ENCODE measurements at places on chromosomes 12 and 14. TPM values are rescaled to one million over a fixed set of nuclear protein-coding genes. Genes with fewer than 3 reads are reported as not detected.

- no peak for DNase-seq
Measured at GRCh38 chr12:83960767-83961166, 951.8 kb downstream of the SLC6A15 start.

- DNase-seq: no peak
Measured at GRCh38 chr12:60279221-60279620, 683.4 kb downstream of the SLC16A7 start.

DNA sequence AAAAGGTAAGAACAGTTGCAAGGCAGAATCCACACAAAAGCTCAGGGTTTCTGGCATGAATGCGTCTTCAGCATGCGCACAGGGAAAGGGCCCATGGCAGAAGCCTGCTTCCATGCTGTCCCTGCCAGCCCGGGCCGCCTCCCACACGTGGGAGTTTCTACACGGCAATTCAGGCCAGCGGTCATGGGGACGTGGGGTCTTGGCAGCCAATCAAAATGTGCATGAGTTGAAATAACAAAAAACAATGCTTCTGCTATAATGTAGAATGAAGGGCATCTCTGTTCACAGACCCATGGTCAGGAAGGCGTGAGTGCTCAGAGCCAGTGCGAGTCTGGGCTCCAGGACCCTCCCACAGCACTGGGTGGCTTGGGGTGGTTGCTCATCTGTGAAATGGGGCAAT lies 28.6 kb downstream of the AMN start:
- peak; percentile 55 for DNase-seq

DNA sequence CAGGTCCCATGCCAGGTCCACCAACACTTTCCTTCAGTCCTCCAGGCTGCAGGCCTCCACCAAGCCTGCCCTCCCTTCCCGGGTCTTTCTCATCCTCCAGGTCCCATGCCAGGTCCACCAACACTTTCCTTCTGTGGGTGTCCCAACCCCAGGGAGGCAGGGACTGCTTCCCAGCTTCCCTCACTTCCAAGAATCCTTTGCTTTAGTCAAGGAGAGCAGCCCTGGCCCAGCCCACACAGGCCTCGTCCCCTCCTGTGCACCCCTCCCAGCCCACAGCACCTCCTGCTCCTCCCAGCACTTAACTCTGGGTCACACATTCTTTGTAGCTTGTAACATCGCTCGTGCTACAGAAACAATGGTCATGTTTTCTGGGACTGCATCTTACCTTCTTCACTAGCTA lies 72.9 kb downstream of the TESC start:
- no peak for DNase-seq

- no peak for DNase-seq
Measured at GRCh38 chr12:122867691-122868461, 28.0 kb downstream of the VPS37B start.

DNA sequence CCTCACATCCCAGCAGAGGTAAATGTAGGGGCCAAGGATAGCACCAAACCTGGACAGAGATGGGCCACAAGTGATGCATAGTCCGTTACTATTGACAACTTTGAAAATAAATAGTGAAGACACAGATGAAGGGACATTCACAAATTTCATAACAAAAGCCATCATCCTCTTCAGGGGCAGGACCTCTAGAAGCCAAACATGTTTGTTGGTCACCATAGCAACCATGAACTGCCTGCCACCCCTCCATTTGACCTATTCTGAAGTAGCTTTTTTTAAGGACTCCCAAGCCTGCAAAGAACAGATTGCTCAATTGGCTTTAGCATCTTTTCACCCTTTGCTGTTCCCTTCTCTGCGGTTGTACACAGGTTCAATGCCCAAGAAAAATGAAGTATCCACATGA lies 35.7 kb upstream of the MDM1 start:
- DNase-seq: no peak

GRCh38 chr12:22255097-22255496 lies 79.4 kb downstream of the ST8SIA1 start:
- no peak for DNase-seq

- no peak for DNase-seq
Measured at GRCh38 chr12:107435520-107435919, 250.1 kb upstream of the PWP1 start.

DNA sequence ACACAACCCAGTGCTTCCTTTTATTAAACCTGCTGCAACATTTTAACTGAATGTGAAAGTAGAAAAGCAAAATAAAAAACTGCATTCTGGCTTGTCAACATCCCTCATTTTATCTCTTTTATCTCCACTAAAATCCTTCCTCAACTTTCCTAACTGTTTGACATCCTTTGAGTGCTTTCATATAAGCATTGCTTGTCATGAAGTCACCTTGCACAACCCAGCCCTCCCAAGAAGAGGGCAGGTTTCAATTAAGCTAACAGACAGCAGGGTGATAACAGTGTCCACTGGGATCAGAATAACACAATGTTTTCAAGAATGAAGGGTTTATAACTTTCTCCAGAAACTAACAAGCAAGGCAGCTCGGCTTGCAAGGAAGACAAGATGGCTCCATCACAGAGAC lies 16.3 kb upstream of the TSPAN8 start:
- no peak for DNase-seq

DNA sequence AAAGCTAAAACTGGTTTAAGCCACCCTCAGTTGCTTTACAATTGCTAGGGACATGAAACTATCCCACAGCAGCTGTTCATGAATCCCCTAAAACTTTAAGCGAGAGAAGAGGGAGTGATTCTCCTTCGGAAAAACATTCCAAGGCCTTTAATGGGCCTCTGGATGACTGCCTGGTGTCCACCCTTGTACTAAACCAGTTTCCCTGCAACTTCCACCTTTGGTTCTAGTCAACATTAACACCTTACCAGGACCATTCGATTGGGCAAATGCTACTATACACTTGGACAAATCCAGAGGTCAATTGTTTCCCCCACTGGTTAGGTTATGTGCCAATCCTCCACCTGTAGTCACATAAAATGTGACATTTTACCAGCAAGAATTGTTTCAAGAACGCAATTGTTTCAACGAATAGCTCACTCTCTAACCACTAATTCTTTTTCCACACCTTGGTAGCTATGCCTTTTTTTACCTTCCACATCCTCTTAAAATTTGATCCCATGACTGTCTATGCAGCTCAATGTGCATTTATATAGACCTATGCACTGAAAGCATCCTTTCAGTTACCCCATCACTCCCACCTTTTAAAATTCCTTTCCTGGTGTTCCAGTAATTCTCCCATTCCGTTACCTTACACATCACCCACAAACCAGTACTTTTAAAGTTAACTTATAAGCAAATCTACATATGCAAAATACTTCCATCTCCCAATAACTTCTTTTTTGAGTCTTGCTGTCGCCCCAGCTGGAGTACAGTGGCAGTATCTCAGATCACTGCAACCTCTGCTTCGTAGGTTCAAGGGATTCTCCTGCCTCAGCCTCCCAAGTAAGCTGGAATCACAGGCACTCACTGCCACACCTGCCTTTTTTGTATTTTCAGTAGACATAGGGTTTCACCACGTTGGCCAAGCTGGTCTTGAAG lies 3.6 kb downstream of the UBC start:
- DNase-seq: no peak

DNA sequence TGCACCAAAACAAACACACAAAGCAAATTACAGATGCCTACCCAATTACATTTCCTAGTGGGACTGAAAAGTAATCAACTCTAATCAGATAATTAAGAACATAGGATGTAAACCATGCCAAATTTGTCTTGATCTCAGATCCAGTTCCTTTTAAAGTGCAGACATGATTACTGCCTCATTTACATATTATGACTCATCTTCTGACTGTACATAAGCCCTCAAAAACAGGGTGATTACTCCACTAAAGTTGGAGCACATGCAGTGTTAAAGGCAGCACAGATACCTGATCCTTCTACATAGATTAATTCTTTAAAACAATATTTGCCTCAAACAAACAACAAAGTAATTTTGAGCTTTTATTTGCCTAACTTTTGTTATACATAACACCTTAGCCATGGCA lies 337.2 kb downstream of the RPS29 start:
- DNase-seq: no peak

- DNase-seq: no peak
Measured at GRCh38 chr12:39937119-39937518, 168.8 kb downstream of the SLC2A13 start.

- DNase-seq: no peak
Measured at GRCh38 chr12:64544371-64545080, 65.8 kb upstream of the RASSF3 start.

- no peak for DNase-seq
Measured at GRCh38 chr14:95151561-95151960, 5.8 kb downstream of the DICER1 start.

- DNase-seq: no peak
Measured at GRCh38 chr12:293199-293598, 30.6 kb upstream of the SLC6A13 start.

DNA sequence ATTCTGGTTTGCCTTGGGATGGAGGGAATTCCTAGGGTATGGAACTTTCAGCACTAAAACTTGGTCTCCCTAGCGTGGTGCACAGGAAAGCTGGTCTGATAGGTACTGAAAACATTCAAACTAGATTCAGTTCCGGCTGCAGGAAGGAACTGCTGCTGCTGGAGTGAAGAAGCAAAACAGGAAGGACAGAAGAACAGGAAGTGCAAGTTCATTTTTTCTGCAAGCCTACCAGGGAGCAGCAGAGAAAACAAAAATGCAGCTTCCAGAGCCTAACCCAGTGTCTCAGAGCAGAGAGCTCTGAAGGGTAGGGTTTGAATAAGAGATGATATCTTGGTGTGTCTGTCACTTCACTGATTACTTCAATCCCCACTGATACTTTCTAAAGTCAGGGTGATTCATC lies 165.2 kb downstream of the VRK1 start:
- DNase-seq: no peak

DNA sequence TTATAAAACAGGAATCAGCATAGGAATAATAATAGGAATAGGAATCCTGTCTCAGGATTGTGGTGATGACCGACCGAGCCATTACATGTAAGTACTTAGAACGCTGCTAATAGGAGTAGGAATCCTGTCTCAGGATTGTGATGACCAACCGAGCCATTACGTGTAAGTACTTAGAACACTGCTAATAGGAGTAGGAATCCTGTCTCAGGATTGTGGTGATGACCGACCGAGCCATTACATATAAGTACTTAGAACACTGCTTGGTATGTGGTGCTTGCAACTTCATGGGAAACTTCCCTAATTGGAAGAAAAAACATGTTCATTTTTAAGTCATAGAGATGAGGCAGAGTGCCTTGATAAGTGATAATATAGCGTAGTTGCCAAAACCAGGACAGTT lies 30.0 kb downstream of the ELK3 start:
- peak; percentile 8 for DNase-seq

DNA sequence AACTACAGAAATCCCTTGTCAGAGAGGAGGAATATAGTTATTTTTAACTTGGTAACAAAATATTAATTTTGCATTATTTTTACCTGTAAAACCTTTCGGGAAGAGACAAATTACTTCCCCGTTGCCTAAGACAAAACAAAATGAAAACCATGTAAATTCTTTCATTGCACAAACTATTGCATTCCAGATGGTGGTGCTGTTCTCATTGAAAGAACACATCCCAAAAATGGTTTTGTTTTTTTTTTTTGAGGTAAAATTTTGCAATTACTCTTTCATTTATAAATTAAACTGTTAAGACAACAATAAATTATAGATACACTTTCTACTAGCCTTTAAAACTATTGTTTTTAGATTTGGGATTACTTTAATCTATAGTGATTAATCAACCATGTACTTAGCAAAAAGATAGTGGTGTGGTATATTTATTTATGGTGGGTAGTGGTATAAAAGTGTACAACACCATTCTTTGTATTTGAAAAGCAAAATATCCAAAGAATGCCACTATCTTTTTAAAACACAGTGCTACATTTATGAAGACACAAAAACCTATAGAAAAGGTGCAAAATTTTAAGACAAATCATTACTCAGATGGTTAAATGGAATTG lies 115.5 kb downstream of the SLC38A1 start:
- DNase-seq: no peak

GRCh38 chr14:64198486-64198885 lies 95.7 kb downstream of the ESR2 start:
- DNase-seq: no peak

- DNase-seq: no peak
Measured at GRCh38 chr12:107875786-107876185, 101.3 kb downstream of the ASCL4 start.

DNA sequence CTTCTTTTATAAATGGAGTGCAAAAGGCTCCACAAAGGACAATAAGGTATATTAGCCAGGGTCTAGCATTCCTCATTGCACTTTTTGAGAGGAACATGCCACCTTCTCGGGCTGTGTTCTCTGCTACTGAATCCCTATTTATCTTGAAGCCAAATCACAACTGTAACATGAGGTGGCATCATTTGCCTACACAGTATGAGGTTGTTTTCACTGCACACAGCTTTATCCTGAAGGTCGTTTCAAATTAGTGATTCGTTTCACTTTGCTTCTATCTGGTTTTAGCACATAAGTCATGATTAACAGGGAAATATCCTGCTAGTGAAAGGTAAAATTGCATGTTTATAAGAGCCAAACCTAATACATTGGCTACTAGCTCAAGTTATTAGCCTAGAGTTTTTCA lies 153.8 kb downstream of the SLC35F4 start:
- no peak for DNase-seq

GRCh38 chr12:79373896-79374499 lies 316.8 kb downstream of the PAWR start:
- no peak for DNase-seq

GRCh38 chr14:78074561-78074960 lies 95.6 kb upstream of the NRXN3 start:
- DNase-seq: no peak

- DNase-seq: peak; percentile 54
Measured at GRCh38 chr14:103736546-103737431, 21.2 kb downstream of the ZFYVE21 start.

DNA sequence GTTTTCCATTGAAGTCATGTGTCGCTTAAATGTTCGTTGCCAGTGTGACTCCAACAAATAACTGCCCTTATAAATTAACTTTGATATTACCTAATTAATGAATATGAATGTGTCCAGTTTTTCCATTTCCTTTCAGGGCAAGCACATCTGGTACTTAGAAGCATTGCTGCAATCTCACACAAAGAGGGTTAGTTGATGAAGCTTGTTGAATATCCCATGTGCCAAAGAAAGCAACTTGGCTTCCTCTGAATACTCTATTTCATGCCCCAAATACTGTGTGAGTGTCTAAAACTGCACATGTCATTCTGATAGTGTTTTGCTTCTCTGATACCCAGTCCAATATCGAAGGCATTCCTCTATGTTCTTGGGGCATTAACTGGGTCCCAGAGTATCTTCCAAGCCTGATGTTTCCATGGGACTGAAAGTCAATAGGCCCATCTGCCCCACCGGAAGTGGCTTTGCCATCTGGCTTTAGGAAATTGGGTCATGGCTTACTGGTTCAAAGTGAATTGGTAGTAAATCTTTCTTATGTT lies 75.8 kb upstream of the CNTN1 start:
- no peak for DNase-seq

GRCh38 chr12:93778306-93778705 lies 101.1 kb downstream of the CRADD start:
- DNase-seq: peak; percentile 81

GRCh38 chr12:30996752-30997151 lies 70.2 kb downstream of the TSPAN11 start:
- no peak for DNase-seq

GRCh38 chr14:104094709-104095425 lies 9.4 kb downstream of the ASPG start:
- no peak for DNase-seq

- DNase-seq: no peak
Measured at GRCh38 chr12:586318-587071, 76.8 kb downstream of the NINJ2 start.

CCDC175 gene
- total RNA-seq: 0.41 TPM

MMP19 gene
- total RNA-seq: 36.6 TPM

FOXA1 gene
- not detected for total RNA-seq

KRT6C gene
- 0.14 TPM for total RNA-seq

BCL7A gene
- 0.26 TPM for total RNA-seq

GZMB gene
- not detected for total RNA-seq

EPYC gene
- not detected for total RNA-seq

ZFHX2 gene
- 0.35 TPM for total RNA-seq

SMIM41 gene
- total RNA-seq: not detected

Measured in uterus (tissue), 4 donors.